ENCODE measurements at places on chromosomes 6 and 20.

DNA sequence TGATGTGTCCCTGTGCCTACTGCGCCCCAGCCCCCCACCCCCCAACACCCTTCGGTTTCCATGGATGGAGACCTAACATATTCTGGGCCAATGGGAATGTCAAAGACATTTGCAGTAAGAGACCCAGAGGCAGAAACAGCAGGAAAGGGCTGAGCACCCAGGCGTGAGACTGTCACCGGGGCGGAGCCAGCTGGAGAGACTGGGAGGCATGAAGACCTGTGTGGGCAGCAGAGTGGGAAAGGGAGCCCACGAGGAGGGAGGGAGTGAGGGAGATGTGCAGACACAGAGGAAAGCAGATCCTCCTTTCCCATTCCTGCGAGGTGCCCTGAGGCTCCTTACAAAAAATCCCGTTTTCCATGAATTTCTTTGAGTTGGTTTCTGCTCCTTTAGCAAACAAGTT is 150.2 kb downstream of the FOXC1 start:
- DNase-seq = no peak

DNA sequence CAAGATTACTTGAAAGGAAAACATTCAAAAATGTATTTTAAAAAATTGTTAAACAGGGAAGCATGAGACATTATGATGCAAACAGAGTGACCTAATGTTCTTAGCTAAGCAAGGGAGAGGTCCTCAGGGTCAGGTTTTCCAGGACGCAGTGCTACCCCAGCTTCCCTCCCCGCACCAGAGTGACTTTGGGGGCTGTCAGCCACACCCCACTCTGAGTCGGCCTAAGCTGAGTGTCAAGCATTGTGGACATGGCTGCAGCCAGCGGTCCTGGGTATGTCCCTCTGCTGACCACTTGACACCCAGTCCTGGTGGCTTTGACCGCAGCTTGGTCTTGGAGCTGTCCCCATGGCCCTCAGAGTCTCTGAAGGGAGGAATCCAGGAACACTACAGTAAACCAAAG is 54.9 kb upstream of the CD93 start:
- no peak for DNase-seq

- DNase-seq = no peak
Observed at GRCh38 chr6:44820759-44821158, 433.3 kb downstream of the CDC5L start.

DNA sequence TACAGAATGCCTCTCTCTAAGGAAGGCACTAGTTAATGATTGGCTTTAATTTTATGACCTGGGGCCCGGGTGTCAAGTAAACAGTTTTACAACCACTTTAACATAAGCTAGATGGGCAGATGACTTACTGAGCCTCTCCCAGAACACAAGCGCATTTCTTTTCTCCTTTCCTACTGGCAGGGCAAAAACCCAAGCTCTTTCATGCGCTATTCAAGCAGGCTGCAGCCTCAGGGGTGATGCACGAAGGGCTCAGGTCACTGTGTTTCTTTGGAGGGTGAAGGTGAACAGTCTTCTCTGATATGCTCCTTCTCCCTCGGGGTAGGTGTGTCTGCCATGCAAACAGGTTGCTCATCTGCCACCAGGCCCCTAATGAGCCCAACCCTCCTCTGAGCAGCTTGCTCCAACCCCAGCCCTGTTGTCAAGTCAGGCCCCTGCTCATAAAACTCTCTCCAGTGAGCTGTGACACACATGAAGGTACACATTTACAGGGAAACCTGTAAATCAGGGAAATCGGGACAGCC is 73.5 kb upstream of the CDH4 start:
- DNase-seq = no peak

DNA sequence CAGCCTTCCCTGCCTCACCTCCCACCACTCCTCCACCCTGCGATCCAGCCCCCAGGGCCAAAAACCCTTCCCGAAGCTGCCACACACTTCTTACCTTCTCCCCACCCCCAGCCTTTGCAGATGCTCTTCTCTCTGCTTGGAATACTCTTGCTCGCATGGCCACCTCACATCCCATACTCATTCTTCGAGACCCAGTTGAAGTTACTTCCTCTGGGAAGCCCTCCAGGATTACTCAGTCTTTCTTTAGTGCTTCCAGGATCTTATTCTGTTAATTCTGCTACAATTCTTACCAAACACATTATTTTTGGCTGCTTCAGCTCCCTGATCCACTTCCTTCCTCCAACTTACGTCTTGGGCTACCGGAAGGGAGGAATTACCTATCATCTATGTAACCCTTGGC is 54.3 kb downstream of the CD40 start:
- no peak for DNase-seq

DNA sequence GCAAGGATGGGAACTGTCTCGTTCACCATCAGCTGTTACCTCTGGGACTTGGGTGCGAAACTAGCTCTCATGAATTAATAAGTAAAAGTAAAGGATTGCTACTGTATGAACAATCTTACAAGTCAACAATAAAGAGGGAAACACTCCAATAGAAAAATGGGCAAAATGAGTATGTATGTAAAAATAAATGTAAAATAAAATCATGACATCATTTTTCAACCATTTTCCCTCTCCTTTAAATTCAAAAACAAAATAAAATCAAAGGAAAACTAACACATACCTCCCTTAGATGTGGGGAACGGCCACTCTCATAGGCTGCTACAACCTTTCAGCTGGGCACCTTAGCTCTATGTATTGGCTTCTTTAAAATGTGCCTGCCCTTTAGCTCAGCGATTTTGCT is 389.7 kb upstream of the ARID1B start:
- no peak for DNase-seq

DNA sequence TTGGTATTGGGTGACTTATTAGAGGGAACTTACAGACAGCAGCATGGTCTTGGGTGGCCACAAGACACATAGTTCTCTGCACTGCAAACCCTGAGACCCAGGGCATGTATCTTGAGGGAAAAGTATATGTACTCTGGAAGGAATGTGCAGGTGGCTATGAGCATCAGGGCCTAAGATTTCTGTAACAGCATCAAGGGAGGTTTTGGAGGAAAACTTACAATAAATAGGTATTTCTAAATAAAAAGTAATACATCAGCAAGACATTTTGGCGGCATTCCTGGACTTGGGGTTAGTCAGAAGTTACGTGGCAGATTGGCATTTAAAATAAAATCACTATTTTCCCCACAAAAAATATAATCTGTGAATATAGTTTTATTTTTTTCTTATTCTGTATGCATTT is 8.0 kb upstream of the STX7 start:
- DNase-seq = no peak

DNA sequence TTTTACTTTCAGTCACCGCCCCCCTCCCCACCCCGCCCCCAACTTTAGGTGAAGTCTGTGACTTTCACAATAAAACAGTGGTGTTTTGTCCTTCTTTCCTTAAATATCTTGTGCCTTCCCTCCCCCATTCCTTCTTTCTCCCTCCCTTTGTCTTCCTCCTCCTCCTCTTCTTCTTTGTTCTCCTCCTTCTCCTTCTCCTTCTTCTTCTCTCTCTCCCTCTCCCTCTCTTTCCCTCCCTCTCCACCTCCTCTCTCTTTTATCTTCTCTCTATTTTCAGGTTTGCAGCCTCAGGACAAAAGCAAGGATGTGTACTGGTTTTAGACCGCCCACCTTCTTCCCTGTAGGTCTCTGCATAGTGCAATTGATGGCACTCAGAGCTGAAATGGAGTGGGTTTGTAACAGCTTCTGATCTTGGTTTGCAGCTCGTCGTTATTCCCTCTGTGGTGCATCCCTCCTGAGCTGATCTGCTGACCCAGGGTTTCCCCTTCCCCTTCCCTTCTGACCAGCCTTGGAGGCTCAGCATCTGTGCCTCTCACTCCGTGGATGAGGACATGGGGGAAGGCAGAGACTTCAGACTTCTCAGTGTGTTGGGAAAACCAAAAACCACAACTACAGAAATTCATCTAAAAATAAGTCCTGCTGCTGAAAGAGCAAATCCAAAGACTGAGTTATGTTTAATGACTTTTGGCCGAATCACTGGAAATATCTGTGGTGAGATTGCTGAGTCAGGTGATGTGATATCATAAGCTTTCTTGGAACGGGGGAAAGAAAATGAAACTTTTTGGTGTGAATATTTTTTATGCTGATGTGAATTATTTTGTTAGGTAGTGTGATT is 6.9 kb downstream of the VGLL2 start:
- DNase-seq = no peak

DNA sequence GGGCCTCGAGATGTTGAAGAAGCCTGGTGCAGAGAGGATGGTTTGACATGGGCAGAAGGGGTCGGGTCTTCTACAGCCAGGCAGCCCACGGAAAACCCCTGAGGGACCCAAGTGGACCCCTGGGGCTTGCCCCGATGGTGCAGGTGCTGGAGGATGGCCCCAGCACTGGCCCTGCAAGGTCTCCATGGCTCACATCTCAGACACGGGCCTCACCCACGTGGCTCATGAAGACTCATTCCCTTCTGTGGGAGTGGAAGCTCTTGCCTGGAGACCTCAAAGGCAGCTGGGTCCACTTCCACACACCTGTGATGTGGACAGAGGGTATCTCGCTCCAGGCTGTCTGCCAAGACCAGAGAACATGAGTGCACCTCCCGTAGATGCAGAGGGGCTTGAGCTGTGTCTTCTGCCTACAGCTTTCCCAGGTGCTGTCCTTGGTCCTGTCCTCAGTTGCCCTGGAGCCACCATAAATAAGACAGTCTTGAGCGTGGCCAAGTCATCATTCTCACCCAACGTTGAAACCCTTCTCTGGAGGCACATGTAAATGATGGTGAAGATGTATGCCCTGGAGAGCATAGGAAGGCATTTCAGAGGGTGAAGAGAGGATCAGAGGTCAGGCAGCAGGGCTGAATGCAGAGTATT is 108.0 kb downstream of the SYNDIG1 start:
- no peak for DNase-seq
